ENCODE measurements at places on chromosomes 3 and 15.

DNA sequence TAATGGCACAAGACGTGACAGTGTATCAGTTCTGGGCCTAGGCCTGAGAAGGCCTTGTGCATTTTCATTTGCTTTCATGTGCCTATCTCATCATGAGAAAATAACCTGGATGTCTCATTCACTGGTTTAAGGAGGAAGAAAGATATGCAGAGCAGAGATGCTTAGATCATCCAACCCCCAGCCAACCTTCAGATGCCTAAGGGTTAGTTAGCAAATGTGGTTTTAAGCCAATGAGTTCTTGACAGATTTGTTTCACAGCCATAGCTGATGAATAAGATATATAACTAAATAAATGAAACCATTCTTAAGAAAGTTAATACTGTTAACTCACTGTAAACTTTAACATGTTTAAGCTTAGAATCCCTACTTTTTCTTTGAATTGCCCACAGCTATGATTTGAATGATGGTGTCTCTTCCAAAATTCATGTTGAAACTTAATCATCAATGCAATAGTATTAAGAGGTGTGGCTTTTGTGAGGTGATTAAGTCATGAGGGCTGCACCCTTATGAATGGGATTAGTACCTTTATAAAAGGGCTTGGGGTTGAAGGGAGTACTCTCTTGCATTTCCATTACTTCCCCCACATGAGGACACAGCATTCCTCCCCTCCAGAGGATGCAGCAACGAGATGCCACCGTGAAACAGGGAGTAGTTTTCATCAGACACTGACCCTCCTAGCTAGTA, 324.6 kb upstream of the TBC1D5 start:
- DNase-seq, result no peak

GRCh38 chr15:63387748-63388493, 6.3 kb upstream of the CA12 start:
- DNase-seq, result no peak

DNA sequence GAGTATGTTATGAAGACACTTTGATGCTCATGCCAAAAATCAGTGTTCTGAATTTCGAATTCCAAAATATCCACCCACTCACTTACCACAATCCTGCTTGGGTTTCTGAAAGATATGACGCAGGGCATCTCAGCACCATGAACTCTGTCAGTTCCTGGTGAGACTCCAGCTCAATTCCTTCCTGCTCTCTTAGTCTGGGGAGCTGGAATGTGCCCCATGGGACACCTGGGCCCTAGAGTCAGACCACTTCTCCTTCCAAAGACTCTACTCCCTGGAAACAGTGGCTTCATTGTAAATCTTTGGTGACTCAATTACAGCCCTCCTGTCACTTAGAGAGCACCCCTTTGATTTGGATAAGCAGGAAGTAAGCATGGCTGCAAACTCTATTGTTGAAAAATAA, 50.5 kb downstream of the CD86 start:
- DNase-seq, result no peak

- no peak for DNase-seq
These were observed 78.3 kb downstream of the SMAD6 start for GRCh38 chr15:66780172-66780972.

GRCh38 chr3:194218646-194219453, 82.9 kb downstream of the HES1 start:
- no peak for DNase-seq

GRCh38 chr3:171260899-171261298, 199.3 kb downstream of the TNIK start:
- no peak for DNase-seq

DNA sequence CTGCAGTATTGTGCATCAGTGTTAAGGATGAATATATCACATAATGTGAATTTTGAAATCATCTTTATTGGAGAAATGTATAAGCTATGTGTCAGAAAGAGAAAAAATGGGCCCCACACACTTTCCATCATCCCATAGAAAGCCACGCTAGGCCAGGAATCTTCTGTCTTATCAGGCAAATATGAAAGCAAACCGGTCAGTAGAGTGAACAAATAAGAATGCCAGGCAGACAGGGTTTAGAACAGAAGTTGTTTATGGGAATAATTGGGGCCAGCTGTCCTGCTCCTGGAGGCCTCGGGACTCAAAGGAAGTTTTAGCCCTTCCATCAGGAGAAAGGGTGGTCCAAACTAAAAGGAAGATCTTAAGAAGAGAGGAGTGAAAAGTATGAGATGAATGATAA, 39.5 kb downstream of the ZNF280D start:
- no peak for DNase-seq

- DNase-seq, result no peak
These were observed 109.1 kb downstream of the POLQ start for GRCh38 chr3:121436641-121437040.

- DNase-seq, result no peak
These were observed 1.1 kb upstream of the VIPR1 start for GRCh38 chr3:42501321-42501680.

DNA sequence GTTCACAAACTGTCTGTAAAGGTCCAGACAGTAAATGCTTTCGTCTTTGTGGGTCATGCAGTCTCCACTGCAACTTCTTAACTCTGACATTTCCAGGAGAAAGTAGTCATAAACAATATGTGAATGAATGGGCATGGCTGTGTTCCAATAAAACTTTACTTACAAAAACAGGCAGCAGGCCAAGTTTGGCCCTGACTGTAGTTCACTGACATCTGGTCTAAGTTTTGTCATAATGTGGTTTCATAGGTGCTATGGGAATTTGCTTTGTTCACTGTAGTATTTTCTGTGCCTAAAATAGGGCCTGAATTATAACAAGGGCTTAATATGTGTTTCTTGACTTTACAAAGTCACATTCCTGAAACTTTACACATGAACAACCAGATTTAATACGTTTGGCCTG, 186.0 kb upstream of the KBTBD8 start:
- no peak for DNase-seq

DNA sequence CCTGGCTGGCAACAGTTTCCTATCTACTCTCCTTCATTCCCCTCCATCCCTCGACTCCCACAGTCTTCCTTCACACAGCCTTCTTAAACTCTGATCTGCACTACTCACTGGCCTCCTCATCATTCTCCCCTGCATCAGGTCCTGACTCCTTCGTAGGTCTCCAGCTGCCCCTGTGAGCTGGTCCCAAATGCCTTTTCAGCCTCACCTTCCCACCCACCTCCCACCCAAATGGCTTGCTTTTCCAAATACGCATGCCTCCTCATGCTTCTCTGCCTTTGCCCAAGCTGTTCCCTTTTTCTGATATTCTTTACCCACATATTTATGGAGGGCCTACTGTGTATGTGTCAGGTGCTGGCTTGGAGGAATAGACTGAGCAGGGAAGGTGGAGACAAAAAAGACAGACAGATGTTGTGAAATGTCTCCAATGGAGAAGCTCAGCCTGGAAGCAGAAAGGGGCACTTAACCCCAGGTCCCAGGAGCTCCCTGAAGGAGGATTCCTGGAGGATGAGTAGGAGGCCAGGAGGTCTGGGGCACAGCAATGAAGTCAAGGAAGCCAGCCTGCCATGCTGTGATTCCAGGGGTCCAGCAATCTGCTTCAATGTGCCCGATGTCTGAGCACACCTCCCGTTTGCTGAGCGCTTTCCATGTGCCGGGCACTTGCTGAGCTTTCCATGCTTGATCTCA, 252.2 kb downstream of the SHQ1 start:
- no peak for DNase-seq

- DNase-seq, result no peak
These were observed 215.3 kb upstream of the RARB start for GRCh38 chr3:25212736-25213135.

- DNase-seq, result no peak
These were observed 93.0 kb downstream of the RARB start for GRCh38 chr3:25520926-25521559.

DNA sequence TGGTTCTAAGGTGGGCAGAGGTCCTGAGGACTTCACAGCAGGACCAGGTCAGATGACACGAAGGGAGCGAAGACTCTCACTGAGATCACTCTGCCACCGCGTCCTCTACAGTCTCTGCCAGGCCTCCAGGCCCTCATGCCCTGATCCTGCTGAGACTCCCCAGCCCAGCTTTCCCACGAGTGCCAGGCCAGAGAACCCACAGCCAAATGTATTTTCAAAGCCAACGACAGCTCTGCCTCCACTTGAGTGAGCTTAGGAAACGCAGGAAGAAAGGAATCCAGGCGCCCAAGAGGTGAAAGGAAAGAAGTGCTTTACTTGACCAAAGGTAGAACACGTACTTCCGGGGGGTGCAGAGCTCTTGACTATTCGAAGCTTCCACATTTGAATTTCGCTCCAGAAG, 275.0 kb downstream of the XXYLT1 start:
- DNase-seq, result no peak

All from hematopoietic multipotent progenitor cell treated with erythropoietin and hydrocortisone succinate and interleukin-3 and kit ligand, for 8 days (in vitro differentiated cells).